ENCODE measurements at places on chromosomes 7 and 10. TPM values are rescaled to one million over a fixed set of nuclear protein-coding genes. Genes with fewer than 3 reads are reported as not detected.

Gene OR9A2
- total RNA-seq = not detected

Gene TBC1D12
- 20.5 TPM for total RNA-seq

Gene KLHDC10
- total RNA-seq = 26.9 TPM

Gene CACNA2D1
- 20.6 TPM for total RNA-seq

Gene PLEKHA1
- 44.5 TPM for total RNA-seq

Gene VWA2
- not detected for total RNA-seq

Gene ANKRD61
- 0.14 TPM for total RNA-seq

Gene SOSTDC1
- 0.05 TPM for total RNA-seq

Gene PLXDC2
- 5.5 TPM for total RNA-seq

Gene CLRN3
- total RNA-seq = 0.19 TPM

Gene ARHGAP22
- total RNA-seq = 19.0 TPM

Gene ASB10
- total RNA-seq = not detected

Gene TWIST1
- not detected for total RNA-seq

Gene GRM3
- total RNA-seq = not detected

Gene ADAM8
- total RNA-seq = 0.68 TPM

Gene CPA4
- total RNA-seq = 0.74 TPM

Gene TEX36
- total RNA-seq = not detected

Gene FZD8
- total RNA-seq = 25.6 TPM

Gene NPTX2
- 18.5 TPM for total RNA-seq

Gene SLC37A3
- 55.3 TPM for total RNA-seq

Gene ELMO1
- 109 TPM for total RNA-seq

Gene SLC26A4
- total RNA-seq = 8.0 TPM

Gene FXYD4
- not detected for total RNA-seq

Gene CHST3
- total RNA-seq = 7.0 TPM

Gene TMEM209
- total RNA-seq = 4.6 TPM
